ENCODE measurements at places on chromosomes 16 and 17.

- no peak for DNase-seq
These were observed 107.8 kb downstream of the CRLF3 start for GRCh38 chr17:30716461-30717290.

GRCh38 chr16:5916711-5917191 lies 819.2 kb upstream of the EEF2KMT start:
- DNase-seq, result no peak

DNA sequence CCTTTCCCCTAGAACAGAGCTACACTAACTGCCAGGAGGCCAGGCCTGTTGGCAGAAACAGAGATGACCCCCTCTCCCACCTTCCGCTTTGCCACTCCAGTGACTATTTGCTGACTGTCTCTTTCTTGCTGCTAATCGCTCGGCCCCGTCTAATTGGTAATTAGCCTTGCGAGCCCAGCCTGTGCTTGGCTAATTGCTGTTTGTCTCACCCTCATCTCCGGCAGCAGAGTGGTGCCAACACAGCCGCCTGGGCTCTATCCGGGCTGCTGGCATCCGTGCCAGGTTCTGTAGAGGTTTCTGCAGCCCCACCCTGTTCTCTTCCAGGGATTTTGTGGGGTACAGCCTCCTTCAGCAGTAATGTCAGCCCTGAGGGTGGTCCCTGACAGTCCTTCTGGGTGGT lies 27.4 kb upstream of the PHB1 start:
- DNase-seq, result no peak

DNA sequence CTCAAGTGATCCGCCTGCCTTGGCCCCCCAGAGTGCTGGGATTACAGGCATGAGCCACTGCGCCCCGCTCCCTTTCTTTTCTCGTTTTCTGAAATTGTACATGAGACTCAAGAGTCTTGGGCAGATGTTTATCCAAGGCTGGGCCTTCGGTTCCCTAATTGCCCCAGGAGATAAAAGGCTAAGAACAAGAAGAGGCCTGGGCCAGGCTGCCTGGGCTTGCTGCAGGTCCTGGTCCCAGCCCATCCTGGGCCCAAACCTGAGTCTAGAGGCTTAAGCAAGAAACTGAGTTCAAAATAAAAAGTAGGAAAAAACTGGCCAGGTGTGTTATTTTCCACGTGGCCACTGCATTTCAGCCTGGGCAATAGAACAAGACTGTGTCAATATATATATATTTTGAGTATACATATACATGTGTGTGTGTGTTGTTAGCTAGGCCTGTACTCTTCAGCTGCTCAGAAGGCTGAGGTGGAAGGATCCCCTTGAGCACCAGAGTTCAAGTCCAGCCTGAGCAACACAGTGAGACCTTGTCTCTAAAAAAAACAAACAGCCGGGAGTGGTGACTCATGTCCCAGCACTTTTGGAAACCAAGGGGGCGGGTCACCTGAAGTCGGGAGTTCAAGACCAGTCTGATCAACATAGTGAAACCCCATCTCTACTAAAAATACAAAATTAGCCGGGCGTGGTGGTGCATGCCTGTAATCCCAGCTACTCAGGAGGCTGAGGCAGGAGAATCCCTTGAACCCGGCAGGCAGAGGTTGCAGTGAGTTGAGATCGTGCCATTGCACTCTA lies 6.8 kb upstream of the CLUH start:
- DNase-seq, result no peak

- no peak for DNase-seq
These were observed 245.1 kb upstream of the CIBAR2 start for GRCh38 chr16:85357323-85357722.

GRCh38 chr16:9957433-9957832 lies 224.8 kb downstream of the GRIN2A start:
- no peak for DNase-seq

- no peak for DNase-seq
These were observed 534 bp downstream of the PRSS36 start for GRCh38 chr16:31149332-31149731.

GRCh38 chr17:1107777-1108477 lies 71.9 kb downstream of the ABR start:
- DNase-seq, result no peak

GRCh38 chr16:4855371-4855770 lies 8.1 kb downstream of the UBN1 start:
- DNase-seq, result no peak

DNA sequence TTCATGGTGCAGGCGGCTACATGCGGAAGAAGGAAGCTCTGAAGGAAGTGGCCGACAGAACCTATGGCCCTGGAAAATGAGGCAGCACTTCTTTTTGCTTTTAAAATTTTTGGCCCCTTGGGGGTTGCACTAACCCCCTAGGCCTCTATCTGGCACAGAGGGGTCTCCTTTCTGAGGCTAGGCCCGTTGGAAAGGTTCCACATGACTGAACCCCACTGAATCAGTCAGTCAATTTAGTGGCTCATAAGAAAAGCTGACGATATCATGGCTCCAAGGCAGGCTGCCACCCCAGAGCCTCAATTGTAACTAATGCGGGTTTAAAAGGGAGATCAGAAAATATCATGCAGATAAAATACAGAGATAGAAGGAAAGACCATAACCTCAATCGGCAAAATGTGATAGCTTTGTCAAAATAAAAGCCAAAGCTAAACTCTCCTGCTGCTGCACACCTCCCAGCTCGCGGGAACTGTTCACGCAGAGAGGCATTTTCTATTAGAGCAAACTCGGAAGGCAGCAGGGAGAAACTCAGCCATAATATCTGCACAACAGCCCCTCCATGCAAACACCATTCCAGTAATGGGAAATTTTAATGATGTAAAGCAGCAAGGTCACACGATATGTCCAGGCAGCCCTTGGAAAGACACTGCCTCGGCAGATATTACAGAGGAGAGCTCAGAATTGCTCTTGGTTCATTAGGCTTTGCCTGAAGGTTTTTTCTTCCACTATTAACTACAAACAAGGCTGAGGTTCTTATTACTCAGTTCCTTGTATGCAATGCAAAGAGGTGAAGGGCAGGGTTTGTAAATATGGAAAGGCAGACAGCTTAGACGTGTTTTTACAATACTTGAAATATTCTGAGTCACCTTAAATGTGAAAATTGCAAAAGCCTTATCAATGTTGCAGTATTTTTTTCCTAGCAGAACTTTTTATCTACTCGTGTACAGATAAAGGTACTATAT lies 200.4 kb upstream of the PMFBP1 start:
- DNase-seq, result no peak

GRCh38 chr16:85430523-85431421 lies 182.3 kb upstream of the GSE1 start:
- DNase-seq, result no peak

DNA sequence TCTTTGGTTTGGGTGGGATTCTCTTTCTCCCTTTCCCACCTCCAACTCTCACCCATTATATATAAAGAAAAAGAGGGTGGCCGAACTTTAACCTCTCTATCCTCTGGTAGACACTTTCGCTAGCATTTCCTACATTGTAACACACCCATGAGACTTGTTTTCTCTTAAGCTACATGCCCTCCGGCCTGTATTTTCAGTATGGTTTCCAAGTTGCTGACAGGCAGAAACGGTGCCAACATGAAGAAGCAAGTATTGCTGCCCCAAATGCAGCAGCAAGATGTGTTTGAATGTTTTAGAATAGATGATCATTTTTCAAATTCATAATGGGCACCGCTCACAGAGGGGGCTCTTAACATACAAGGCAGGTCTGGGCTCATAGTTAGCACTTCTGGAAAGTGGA lies 18.7 kb upstream of the CYB5B start:
- DNase-seq, result no peak

DNA sequence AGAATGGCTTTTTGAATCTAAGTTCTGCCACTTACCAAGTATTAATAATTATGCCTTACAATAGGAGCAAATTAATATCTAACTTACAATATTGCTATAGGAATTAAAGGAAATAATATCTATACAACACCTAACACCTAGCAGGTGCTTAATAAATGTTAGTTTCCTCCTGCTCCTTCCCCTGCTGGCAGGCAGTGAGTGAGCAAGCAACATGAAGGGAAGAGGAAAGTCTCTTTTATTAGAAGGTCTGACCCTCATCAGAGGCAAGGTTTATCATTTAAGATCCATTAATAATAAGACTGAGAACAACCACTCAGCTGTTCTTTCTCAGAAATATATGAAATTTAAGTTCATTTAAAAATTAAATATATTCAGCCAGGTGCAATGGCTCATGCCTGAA lies 6.7 kb upstream of the DYNC1LI2 start:
- no peak for DNase-seq

GRCh38 chr16:56295739-56296527 lies 104.6 kb downstream of the GNAO1 start:
- no peak for DNase-seq

DNA sequence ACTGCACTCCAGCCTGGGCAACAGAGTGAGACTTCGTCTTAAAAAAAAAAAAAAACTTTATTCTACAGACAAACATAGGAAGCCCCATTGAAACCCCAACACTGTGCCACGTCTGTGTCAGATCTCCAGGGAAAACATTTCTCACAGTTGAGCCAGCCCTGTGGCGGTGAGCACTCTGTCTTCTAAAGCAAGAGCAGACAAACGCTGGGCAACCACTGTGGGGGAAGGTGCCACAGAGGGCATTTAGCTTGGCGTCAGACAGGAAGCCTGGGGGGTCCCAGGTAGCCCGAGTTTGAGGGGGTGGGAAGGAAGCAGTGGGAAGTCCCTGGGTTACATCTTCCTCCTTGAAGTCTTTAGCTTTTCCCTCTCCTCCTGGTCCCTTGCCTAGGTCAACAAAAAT lies 16.0 kb downstream of the C17orf100 start:
- no peak for DNase-seq

- no peak for DNase-seq
These were observed 9.8 kb upstream of the JUP start for GRCh38 chr17:41796121-41796895.

- no peak for DNase-seq
These were observed 59.4 kb downstream of the MGAT5B start for GRCh38 chr17:76927577-76927976.
